ENCODE measurements at places on chromosomes 11 and 22.

GRCh38 chr22:41368543-41369423 is 13.0 kb upstream of the TEF start:
- DNase-seq, result no peak

DNA sequence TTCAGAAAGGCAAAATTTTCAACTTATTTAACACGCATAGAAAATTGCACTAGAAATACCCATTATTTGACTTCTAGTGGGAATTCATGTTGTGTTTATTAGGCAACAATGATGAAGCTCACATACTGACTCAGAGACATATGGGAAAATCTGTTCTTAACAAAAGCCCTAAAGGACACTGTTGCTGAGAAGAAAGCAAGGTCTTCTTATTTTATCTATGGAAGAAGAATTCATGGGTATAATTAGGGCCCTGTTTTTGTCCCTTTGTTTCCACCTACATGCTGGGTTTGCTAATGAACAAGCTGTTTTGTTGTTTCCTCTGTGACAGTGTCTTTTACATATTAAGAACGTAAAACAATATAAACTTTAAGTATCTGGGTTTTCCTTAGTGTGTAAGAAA is 606.7 kb upstream of the ARHGAP42 start:
- no peak for DNase-seq

GRCh38 chr11:43267856-43268580 is 43.8 kb upstream of the API5 start:
- DNase-seq, result no peak

- DNase-seq, result peak; percentile 88
Observed at GRCh38 chr22:28882878-28883656, at the start of gene ZNRF3. Gene ZNRF3 (plus strand): TSS chr22:28883572. CDS start chr22:28883767, 195 bp downstream.

- no peak for DNase-seq
Observed at GRCh38 chr11:79616392-79616851, 175.6 kb upstream of the TENM4 start.
